ENCODE measurements at places on chromosomes 11 and 22.

DNA sequence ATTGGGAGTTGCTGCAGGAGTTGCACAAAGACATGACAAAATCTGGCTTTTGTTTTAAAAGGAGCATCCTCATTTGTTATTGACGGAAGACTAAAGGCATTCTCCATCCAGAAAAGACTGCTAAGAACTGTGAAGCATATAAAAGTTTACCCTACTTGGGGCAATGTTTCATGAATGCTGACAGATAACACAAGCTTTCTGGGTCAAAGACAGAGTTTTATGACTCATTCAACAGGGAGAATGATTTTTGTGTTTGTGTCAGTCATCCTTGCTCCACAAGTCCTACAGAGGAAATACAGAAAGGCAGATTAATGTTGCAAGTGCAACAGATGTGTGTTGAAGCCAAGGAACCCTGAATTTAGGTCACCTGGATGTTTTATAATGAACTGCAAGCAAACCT lies 2.5 kb downstream of the GLYATL1 start:
- no peak for DNase-seq

DNA sequence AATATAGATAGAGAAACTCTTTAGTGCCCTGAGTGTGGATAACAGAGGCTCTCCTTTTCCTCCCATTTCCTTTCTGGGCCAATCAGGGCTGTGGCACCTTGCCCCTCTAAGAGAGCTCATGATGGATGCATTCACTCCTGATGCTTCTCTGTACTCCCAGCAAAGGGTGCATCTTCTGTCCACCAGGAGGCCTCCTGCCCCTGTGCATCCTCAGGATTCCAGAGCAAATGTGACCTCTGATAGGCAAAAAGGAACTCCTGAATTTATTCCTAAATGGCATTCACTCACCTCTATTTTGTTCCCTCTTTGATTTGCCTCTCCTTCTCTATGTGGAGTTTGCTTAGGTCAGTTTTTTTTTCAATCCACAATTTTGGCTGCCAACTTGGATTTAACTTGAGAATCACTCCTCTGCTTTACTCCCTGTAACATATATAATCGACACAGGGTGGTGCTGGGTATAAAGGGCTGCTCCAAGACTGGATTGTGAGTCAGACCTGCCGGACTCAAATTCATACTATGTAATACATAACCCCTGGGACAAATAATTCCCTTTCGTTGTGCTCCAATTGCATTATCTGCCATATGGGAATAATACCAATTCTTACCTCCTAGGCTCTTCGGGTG lies 1.1 kb upstream of the MRGPRX4 start:
- DNase-seq: no peak

GRCh38 chr11:113614097-113614496 lies 92.0 kb downstream of the TMPRSS5 start:
- no peak for DNase-seq

DNA sequence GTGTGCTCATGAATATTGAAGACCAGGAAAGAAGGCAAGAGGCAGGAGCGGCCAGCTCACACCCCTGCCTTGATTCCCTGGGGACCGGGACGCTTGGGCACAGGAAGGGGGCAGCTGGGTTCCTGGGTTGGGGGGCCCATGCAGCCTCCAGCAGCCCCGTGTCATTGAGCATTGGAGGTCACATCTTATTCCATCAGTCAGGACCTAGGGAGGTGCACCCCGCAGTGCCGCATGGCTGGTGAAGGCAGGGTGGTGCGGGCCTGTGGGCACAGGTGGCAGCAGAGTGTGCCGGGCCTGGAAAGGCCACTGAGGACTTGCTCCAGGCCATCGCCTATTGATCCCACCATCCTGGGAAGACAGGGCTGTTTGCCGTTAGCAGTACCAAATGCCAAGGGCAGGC lies 116.3 kb upstream of the NECTIN1 start:
- no peak for DNase-seq

Measured in putamen (tissue), 1 donor.